SHP77 (cell line): ENCODE measurements at places on chromosomes 6 and 20.
A peak's percentile ranks its signal among the peaks of the same experiment; 100 is the strongest.

DNA sequence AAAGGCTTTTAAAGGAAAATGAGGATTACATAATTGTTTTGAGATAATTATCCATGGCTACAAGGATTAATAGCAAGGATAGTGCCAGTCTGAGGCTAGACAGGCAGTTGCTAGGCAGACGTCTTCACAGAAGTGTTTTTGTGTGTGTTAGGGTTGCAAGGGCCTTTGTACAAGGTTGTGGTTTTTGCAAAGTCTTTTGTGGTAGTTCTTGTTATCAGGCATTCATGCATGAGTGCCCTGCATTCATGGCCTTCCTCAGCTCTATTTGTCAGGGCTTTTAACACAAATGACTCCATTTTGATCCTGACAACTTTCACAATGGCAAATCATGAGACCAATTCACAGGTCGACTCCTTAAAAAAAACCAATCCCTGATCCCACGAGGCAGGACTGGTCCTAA, 68.1 kb upstream of the TXNDC5 start:
- no peak for DNase-seq

- no peak for DNase-seq
Observed at GRCh38 chr20:2285193-2285592, 10.6 kb upstream of the TGM3 start.

DNA sequence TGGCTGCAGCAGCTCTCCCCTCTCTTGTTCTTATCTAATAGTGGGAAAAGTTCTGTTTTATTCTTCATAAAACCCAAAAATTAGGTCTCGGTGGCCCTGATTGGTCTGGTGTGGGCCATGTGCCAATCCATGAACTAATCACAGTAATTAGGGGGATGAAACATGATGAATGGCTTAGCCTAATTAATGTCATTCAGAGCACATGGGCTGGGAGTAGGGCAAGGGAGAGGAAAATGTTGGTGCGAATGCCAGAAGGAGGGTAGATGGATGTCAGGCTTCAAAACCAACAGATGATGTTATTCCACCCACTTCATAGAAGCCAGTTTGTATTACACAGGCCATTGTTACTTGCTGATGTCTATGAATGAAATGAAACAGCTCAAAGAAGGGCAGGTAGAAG, 46.5 kb downstream of the PLEKHG1 start:
- DNase-seq: no peak

GRCh38 chr20:23187751-23188150, 101.6 kb upstream of the CD93 start:
- DNase-seq: peak; percentile 93
